ENCODE measurements at places on chromosomes 1 and 21.

DNA sequence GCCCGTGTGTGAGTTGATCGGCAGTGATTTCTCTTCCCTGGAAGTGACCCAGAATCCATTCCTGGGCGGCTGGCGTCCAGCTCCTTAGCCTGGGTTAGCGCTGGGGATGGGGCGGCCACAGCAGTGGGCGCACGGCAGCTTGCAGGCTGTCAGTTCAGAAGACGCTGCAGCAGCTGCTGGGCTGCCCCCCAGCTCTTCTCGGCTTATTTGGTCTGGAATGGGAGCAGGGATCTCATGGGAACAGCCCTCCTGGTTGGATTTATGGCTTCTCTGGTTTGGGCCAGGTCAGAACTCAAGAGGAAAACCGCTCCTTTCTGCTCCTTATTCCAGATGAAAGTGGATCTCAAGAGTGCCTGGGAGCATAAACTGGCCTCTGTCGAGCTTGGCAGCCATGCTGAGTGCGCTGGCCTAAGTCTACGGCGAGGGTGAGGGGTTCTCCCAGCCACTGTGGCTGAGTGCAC, 148.2 kb downstream of the PRDM16 start:
- H3K36me3 ChIP-seq = no peaks in the 10 kb centered on the region
- H3K4me1 ChIP-seq = no peaks in the 10 kb centered on the region
- DNase-seq = no peak
- H3K27me3 ChIP-seq = no peaks in the 10 kb centered on the region

DNA sequence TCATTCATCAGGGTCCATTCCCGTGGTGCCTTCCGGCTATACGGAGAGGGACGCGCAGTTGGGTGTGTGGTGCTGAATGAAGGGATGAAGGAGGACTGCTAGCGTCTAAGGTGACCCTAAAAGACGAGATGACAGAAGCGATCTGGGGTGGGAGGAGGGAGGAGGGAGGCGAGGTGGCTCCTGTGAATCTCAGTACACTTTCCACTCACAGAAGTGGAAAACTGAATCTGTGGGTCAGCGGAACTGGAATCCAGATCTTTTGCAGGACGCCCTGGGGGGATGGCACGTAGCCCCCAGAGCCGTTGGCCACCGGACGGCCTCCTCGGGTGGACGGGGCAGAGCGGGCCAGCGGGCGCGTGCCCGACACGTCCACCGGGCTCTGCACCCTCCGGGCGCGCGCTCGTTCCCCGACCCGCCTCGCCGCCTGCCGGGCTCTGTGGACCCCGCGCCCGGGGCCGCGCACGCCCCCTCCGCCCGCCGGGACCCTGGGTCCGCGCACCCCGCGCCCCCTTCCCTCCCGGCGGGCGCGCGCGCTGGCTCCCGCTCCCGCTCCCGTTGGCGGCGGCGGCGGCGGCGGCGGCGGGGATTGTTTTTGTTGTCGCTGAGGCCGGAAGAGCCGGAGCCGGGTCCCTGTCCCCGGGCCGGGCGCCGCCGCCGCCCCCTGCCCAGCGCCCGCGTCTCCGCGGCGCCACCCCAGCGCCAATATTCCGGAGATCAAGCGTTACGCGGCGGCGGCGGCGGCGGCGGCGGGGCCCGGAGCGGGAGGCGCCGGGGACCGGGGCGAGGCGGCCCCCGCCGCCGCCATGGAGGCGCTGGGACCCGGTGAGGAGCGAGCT, at the start of gene AGO4:
TSS of gene AGO4 (plus strand) at position 403 of the 836 bp plus-strand sequence. CDS start at position 804, 401 bp downstream.
- peaks cover 28% of the 10 kb centered on the region for H3K4me1 ChIP-seq
- no peaks in the 10 kb centered on the region for H3K36me3 ChIP-seq
- H3K27ac ChIP-seq = peak within 1 kb of the TSS; percentile 96
- no peaks in the 10 kb centered on the region for H3K27me3 ChIP-seq
- H3K4me3 ChIP-seq = peak within 1 kb of the TSS; percentile 92

- H3K4me1 ChIP-seq = no peaks in the 10 kb centered on the region
- no peak for DNase-seq
- H3K27ac ChIP-seq = no peak overlapping the region
These were observed 149.1 kb downstream of the RWDD3 start for GRCh38 chr1:95383111-95383510.

- H3K36me3 ChIP-seq = no peaks in the 10 kb centered on the region
- H3K27ac ChIP-seq = no peak overlapping the region
- H3K4me3 ChIP-seq = no peak overlapping the region
These were observed 536.6 kb upstream of the NR5A2 start for GRCh38 chr1:199490769-199491527.

DNA sequence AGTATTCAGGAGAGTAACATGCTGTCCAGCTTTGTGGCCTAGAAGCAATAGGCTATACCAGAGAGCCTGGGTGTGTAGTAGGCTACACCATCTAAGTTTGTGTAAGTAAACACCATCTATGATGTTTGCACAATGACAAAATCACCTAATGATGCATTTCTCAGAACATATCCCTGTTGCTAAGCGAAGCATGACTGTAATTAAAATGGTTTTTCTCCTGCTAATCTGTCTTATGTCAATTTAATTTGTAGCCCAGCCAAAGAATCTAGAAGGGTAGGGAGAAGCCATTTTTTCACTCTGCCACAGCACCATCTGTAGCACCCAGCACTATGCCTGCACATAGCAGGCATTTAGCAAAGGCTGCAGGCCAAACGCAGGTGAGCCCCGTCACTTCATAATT, 2.0 kb upstream of the TTC24 start:
- no peak overlapping the region for H3K4me3 ChIP-seq
- H3K36me3 ChIP-seq = no peaks in the 10 kb centered on the region
- no peak for DNase-seq
- H3K27ac ChIP-seq = no peak overlapping the region
- H3K27me3 ChIP-seq = no peaks in the 10 kb centered on the region

GRCh38 chr1:225891229-225891972, 2.5 kb upstream of the LEFTY1 start:
- peaks cover 48% of the 10 kb centered on the region for H3K4me1 ChIP-seq
- no peak overlapping the region for H3K4me3 ChIP-seq
- H3K27me3 ChIP-seq = no peaks in the 10 kb centered on the region
- H3K27ac ChIP-seq = peak overlapping the region; percentile 77
- peak; percentile 73 for DNase-seq
- H3K36me3 ChIP-seq = no peaks in the 10 kb centered on the region

GRCh38 chr1:96649301-96649700, 72.3 kb upstream of the PTBP2 start:
- no peaks in the 10 kb centered on the region for H3K4me1 ChIP-seq
- no peaks in the 10 kb centered on the region for H3K36me3 ChIP-seq
- no peak overlapping the region for H3K4me3 ChIP-seq
- no peak overlapping the region for H3K27ac ChIP-seq
- no peak for DNase-seq
- no peaks in the 10 kb centered on the region for H3K27me3 ChIP-seq

- H3K4me1 ChIP-seq = no peaks in the 10 kb centered on the region
- H3K4me3 ChIP-seq = no peak overlapping the region
- H3K36me3 ChIP-seq = no peaks in the 10 kb centered on the region
- no peak for DNase-seq
These were observed 140.7 kb downstream of the FAM78B start for GRCh38 chr1:166026143-166026542.

DNA sequence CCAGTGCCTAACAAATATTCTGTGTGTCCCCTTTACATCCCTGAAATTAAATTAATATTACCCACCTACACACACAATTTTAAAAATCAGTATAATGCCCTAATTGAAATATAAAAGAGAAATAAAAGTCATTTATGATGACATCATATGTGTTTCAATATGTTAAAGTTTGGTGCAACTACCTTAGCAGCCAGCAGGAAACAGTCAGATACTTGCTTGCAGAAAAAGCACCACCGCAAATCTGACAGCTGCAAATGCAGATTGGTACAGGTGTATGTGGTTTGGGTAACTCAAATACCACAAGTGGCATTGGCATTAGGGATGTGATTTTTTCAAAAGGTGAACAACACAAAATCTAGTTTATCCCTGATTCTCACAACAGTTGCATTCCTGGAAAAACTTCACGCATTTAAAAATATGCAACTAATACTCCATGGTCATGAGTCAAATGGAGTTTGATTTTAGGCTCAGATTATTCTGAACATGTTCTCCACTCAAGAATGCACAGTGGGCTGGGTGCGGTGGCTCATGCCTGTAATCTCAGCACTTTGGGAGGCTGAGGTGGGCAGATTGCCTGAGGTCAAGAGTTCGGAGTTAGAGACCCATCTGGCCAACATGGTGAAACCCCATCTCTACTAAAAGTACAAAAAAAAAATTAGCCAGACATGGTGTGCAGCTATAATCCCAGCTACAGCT, 106.3 kb downstream of the EDEM3 start:
- H3K36me3 ChIP-seq = no peaks in the 10 kb centered on the region
- no peaks in the 10 kb centered on the region for H3K27me3 ChIP-seq
- H3K4me1 ChIP-seq = no peaks in the 10 kb centered on the region

DNA sequence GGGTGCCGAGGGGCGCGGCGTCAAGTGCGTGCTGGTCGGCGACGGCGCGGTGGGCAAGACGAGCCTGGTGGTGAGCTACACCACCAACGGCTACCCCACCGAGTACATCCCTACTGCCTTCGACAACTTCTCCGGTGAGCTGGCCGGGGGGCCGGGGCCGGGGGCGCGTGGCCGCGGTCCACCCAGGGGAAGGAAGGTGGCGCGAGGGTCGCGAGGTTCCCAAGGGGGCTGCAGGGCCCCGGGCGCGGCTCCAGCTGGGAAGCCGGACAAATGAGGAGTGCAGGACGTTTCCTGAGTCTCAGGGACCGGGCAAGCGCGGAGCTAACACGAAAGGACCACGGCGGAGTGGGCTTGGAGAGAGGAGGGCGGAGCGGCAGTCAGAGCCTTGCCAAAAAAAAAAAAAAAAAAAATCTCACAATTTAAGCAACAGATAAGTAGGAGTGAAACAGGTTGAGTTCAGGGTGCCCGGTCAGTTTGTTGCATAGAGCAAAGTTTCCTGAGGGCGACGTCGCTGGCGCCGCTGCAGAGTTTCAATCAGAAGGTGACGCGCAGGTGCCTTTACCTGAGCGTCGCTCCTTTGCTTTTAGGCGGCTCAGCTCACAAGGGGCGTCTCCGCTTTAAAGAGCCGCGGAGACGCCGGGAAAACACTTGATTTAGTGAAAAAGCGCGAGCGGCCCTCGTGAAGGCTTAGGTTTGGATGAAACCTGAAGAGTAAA, 750 bp downstream of the RHOU start:
- H3K27ac ChIP-seq = peak overlapping the region; percentile 98
- H3K36me3 ChIP-seq = no peaks in the 10 kb centered on the region
- H3K4me3 ChIP-seq = peak overlapping the region; percentile 85
- H3K4me1 ChIP-seq = no peaks in the 10 kb centered on the region
- DNase-seq = peak; percentile 80

DNA sequence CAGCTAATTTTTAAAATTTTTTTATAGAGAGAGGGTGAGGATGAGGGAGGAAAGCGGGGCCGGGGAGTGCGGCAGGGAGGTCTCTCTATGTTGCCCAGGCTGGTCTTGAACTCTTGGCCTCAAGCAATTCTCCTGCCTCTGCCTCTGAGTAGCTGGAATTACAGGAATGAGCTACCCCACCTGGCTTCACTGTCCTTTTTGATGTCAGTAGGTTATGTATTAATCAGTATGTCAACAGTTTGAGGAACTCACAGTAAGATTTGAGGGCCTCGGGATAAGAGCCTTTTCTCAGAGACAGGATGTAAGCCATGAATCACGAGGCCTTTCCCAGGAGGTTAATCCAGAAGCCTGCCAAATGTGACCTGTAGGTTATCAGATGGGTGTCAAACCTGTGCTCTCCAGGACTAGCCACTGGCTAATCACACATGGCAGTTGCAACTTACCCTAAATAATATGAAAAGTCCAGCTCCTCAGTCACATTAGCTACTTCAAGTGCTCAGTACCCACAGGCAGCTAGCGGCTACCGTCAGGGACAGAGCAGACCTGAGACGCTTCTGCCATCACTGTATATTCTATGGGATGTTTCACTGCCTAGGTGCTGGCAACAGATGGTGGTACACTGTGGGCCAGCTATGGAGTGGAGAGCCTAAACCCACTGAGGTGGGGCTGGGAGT, 33.1 kb downstream of the TRIM67 start:
- no peaks in the 10 kb centered on the region for H3K4me1 ChIP-seq
- H3K27ac ChIP-seq = no peak overlapping the region

DNA sequence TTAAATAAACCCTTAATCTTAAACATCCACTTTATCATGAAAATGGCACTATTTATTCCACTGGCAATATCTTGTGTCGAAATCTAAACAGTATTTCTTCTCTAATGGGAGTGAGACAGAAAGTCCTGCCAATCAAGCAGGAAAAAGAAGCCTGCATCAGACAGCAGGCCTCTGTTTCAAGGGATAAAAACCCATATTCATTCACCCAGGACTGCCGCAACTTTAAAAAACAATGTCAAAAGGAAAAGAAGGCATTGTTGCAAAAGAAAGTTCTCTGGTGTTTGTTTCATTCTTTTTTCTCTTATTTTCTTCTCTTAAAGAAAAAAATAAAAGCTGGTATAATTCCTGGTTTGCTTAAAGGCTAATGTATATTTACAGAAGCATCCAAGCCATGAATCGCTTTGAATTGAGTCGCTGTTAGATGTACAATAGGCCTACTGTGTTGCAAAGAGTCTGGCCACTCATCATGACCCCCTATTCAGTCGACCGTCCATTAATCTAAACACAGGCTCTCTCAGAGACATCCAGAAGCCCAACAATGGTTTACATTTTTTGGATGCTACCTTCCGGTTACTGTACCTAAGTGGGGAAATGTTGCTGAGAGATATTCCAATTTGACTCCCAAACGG, 48.7 kb upstream of the ZC3H11B start:
- DNase-seq = no peak
- H3K36me3 ChIP-seq = no peaks in the 10 kb centered on the region
- H3K4me1 ChIP-seq = no peaks in the 10 kb centered on the region
- no peak overlapping the region for H3K4me3 ChIP-seq

DNA sequence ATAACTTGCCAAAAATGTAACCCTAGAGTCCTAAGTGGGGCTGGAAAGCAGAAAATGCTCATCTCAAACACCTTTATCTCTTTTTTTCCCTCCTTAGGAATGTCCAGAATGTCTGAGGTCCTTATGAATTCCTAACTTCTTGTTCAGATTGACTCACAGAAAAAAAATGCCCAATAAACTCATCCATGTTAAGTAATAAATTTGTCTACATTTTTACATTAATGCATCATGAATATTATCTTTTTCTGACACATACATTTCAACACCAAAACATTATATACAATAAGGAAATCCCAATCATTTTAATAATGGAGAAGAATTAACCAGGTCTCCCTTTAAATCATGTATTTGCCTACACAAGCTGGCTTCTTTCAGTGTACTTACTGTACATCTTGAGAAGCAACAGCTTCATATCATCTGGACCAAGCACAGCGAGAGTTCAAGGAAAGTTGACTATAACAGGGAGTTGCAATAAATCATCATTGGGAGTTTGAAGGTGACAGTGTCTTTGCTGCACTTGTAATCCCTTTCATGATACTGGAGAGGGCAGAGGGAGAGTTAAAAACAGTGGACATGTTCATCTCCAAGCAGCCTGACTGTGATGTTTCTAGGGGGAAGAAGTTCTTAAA, 565.2 kb downstream of the LTN1 start:
- H3K27me3 ChIP-seq = no peaks in the 10 kb centered on the region
- no peaks in the 10 kb centered on the region for H3K36me3 ChIP-seq
- H3K27ac ChIP-seq = no peak overlapping the region
- H3K4me3 ChIP-seq = no peak overlapping the region
- H3K4me1 ChIP-seq = no peaks in the 10 kb centered on the region

All from right lobe of liver (tissue), 6 donors.